CD14-positive monocyte (primary cell): ENCODE measurements at places on chromosomes 1 and 21.

- no peak for DNase-seq
Measured at GRCh38 chr21:17981060-17981740, 162.0 kb upstream of the C21orf91 start.

GRCh38 chr1:97942161-97943123 lies 21.6 kb upstream of the DPYD start:
- no peak for DNase-seq

DNA sequence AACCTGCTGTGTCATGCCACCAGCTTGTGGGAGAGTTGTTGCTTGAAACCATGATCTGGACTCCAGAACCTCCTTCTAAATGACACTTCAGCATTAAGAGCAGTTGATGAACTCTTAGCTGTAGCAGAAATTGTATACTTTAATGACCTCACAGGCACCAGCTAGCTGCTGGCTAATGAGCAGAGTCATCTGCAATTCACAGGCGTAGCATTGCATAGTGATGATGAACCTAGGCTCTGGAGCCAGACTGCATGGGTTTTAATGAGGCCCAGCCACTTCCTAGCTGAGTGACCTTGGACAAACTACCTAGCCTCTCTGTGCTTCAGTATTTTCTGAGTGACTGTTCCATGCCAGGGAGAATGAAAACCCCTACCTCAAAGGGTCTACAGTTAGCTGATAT lies 407.1 kb downstream of the LMO4 start:
- DNase-seq: no peak

- DNase-seq: no peak
Measured at GRCh38 chr21:19864476-19864875, 1133.7 kb upstream of the NCAM2 start.

GRCh38 chr1:242005866-242006535 lies 7.1 kb upstream of the MAP1LC3C start:
- DNase-seq: no peak
